ENCODE measurements at places on chromosomes 2 and 18.

DNA sequence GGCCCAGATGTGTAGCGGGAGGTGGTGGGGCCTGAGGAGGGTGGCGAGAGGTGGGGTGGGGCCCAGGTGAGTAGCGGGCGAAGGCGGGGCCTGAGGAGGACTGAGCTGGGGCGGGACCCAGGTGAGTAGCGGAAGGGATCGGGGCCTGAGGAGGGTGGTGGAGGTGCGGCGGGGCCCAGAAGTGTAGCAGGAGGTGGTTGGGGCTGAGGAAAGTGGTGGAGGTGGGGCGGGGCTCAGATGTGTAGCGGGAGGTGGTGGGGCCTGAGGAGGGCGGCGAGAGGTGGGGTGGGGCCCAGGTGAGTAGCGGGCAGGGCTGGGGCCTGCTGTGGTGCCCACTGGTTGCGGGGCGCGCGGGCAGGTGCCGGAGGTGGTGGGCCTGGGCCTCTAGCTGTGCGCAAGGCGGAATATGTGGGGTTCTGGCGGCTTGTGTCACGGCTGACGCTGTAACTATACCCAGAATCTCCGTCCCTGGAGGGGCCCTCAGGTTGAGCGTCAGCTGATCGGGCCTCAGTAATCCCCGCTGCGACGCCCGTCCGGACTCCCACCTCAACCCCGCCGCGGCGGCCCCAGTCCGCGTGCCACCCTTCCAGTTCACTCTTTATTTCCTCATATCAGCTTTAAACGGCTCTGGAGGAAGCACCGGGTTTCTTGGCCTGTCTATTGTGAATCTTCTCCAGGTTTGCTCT lies 866 bp upstream of the SF3B6 start:
- DNase-seq, result no peak

GRCh38 chr2:127199223-127199622 lies 20.9 kb downstream of the CYP27C1 start:
- DNase-seq, result no peak

DNA sequence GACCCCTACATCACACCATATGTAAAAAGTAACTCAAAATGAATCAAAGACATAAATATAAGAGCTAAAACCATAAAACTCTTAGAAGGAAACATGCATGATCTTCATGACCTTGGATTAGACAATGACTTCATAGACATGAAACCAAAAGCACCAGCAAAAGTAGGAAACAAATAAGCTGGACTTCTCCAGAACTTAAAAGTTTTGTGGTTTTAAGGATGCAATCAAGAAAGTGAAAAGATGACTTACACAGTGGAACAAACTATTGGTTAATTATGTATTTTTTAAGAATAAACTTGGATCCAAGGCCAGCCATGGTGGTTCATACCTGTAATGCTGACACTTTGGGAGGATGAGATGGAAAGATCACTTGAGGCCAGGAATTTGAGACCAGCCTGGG lies 150.2 kb downstream of the GALNT1 start:
- DNase-seq, result no peak

DNA sequence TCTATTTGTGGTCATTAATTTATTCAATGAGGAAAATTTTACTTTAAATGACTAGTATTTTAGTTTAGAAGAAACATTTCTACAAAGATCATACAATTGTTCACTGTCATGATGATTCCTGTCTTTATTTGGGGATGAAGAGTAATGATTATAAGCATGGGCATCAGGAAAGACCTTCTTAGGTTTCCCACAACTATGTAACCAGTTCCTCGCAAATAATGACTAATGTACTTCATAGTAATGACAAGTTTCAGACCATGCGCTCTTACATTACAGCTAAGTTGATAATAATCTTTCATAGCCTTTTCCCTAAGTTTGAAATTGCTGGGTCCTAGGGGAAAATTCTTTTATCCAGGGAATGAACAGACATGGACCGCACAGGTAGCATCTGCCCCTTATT lies 90.5 kb downstream of the MYO5B start:
- no peak for DNase-seq

DNA sequence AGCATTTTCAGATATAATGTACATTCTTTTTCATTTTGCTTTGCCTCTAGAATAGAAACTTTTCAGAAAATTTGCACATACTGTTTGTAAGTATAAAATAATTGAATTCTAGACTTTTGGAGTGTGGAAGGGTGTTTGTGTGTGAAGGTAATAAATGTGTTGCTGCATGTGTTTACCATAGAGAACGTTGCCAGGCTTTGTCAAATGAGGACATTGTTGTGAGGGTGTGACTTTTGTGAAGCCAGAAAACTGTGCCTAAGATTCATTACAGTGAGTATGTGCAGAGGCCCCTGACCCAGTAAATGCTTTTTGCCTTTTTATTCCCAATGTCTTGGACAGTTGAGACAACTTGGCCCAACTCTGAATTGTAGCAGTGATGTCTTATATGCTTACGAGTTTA lies 30.4 kb upstream of the EPB41L5 start:
- no peak for DNase-seq

GRCh38 chr2:83951378-83951947 lies 507.6 kb downstream of the SUCLG1 start:
- no peak for DNase-seq
